ENCODE measurements at places on chromosomes 16 and 17. TPM values are rescaled to one million over a fixed set of nuclear protein-coding genes. Genes with fewer than 3 reads are reported as not detected.

GRCh38 chr17:40451420-40451819 is 8.2 kb downstream of the IGFBP4 start:
- H3K4me1 ChIP-seq, result peaks cover 28% of the 10 kb centered on the region
- H3K4me3 ChIP-seq, result no peak overlapping the region
- H3K27me3 ChIP-seq, result peaks cover 7% of the 10 kb centered on the region
- peaks cover 29% of the 10 kb centered on the region for H3K36me3 ChIP-seq
- H3K27ac ChIP-seq, result no peak overlapping the region
- no peak for DNase-seq

DNA sequence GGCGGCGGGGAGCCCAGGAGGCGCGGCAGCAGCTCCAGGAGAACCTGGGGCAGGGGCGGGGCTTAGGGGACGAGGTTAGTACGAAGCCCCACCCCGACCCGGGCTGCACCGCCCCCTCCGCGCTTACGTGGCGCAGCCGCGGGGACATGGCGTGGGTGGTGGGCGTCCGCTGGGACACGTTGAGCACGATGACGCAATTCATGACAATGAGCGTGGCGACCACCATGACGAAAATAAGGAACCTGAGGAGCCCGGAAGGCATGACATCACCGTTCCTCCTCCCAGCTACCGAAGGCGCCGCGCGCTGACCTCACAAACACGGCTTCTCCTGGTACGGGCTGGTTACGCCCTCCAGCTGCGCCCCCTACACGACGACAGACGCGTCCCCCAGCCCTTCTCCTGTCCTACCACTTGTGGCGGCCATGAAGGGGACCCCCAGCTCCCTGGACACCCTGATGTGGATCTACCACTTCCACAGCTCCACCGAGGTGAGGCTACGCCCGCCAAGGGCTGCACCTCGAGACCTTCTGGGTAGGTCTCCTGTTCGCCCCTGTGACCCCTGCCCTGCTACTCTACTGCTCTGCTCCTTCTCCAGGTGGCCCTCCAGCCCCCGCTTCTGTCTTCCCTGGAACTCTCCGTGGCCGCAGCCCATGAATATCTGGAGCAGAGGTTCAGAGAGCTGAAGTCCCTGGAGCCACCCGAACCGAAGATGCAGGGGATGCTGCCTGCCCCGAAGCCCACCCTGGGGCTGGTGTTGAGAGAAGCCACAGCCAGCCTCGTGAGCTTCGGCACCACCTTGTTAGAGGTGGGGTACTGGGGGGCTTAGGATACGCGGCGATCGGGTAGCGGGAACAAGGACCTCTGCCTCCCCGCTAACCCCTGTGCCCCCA is at the start of gene C17orf107:
C17orf107 (plus strand) TSS at position 196 of the 890 bp plus-strand sequence; CDS start at position 423, 227 bp downstream.
- H3K27ac ChIP-seq, result peak within 1 kb of the TSS; percentile 49
- H3K36me3 ChIP-seq, result peaks cover 17% of the 10 kb centered on the region
- DNase-seq, result peak; percentile 88
- H3K4me3 ChIP-seq, result peak within 1 kb of the TSS; percentile 78

DNA sequence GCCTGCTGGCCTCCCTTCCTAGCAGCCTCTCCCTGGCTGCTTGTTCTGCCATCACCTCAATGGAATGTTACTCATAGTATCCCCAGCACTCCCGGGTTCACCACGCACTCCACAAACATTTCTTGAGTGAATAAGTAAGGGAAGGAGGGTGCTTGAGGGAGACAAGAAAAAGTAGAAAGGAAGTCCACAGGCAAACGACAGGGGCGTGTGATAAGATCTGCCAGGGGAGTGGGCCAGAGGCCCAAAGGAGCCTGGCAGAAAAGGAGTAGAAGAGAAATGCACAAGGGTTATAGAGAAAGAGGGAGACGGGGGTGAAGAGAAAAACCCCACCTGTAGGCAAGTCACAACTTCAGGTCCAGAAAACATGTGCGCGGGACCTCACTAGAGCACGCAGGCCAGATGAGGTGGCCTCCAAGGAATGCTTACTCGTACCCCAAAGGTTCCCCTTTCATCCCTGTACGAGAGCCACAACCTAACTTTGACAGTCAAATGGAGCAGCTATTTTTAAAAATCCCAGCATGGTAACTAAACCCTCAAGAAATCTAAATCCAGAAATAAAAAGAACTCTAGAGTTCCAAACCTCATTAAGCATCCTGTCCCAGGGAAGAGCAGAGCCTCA is 6.6 kb downstream of the ZDHHC7 start:
- no peak overlapping the region for H3K4me3 ChIP-seq
- no peak for DNase-seq
- peaks cover 44% of the 10 kb centered on the region for H3K4me1 ChIP-seq
- H3K27ac ChIP-seq, result no peak overlapping the region

SLC26A11 gene
- total RNA-seq, result 20.0 TPM

Measured in activated CD4-positive, alpha-beta memory T cell treated with anti-CD3 and anti-CD28 coated beads, Interleukin-2, amount 10 ng/mL, durations not matched to agents 7 days and 5 days (primary cell).